ENCODE measurements at places on chromosomes 6 and 20.

DNA sequence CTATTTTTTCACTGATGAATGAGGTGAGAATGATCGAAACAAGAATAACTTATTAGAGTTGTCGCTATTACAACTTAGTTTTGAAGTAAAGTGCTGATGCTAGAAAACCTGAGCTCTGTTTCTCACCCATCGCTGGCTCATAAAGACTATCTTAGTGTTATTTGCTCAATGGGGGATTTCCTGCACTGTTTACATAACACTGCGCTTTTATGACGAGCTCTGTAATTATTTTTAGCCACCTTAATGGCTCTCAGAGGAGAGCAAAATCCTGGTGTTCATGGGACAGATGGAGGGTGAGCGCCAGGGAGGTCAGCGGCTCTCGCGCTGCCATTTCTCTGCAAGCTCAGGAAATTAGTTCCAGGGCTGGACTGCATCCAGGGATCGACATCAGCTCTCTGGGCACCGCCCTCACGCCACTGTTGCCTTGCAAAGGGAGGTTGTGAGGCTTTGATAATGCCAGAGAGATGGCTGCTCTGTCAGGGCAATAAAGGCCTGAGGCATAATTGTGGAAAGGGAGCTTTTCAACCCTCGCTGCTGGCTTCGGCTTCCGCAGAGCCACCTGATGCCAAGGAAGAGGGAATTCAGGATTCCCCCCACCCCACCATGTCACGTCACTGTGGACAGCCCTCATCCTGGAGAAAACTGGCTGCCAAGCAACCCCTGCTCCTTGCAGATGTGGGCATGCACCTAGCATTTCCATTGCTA is 72.0 kb downstream of the DACT2 start:
- peak; percentile 51 for DNase-seq

DNA sequence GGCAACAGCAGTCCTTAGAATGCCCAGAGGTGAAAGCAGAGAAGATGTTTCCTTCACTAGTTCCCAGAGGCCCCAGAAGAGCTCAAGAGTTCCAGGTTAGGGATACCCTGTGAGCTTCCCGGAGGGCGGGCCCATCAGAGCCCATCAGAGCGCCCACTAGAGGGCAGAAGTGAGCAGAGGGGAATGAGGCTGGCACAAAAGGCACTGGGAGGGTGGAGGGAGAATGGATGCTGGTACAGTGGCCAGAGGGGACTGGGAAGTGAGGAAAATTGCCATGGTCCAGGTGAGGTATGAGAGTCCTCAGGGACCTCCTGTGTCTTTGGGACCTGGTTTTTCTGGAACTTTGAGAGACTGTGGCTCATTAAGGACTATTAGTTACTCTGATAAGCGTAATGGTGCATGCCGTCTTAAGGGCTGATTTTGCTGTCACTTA is 57.3 kb downstream of the LINC00237 start:
- DNase-seq: no peak

DNA sequence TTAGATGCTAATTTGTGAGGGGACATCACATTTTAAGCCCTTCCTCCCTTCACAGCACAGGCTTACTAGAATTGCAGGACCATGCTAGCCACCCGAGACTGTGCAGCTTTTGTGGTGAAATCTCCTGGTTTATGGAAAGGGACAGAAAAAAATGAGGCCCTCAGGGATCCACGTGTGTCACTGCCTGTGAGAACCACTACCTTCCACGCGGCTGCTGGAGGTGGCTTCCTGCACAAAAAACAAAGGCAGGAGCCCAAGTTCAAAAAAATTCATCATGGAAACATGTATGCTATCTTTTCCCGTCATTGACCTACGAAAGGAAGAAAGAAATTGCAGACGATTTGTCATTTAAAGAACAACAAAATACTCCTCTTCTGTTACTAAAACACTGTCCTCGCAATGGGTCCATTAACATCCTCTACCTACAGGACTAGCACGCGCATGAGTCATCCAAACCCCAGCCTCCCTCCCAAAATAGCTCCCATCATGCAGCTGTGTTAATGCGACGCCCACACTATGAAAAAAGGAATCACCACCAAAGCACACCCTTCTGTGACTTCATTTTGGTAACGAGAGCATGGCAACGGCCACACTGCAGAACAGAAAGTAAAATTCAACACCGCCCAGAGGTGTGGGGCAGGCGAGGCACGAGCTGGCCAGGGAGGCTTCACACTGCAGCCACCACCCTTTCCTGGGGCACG is 45.7 kb downstream of the RAMACL start:
- no peak for DNase-seq

GRCh38 chr20:18985551-18985950 is 172.0 kb downstream of the SCP2D1 start:
- DNase-seq: no peak

DNA sequence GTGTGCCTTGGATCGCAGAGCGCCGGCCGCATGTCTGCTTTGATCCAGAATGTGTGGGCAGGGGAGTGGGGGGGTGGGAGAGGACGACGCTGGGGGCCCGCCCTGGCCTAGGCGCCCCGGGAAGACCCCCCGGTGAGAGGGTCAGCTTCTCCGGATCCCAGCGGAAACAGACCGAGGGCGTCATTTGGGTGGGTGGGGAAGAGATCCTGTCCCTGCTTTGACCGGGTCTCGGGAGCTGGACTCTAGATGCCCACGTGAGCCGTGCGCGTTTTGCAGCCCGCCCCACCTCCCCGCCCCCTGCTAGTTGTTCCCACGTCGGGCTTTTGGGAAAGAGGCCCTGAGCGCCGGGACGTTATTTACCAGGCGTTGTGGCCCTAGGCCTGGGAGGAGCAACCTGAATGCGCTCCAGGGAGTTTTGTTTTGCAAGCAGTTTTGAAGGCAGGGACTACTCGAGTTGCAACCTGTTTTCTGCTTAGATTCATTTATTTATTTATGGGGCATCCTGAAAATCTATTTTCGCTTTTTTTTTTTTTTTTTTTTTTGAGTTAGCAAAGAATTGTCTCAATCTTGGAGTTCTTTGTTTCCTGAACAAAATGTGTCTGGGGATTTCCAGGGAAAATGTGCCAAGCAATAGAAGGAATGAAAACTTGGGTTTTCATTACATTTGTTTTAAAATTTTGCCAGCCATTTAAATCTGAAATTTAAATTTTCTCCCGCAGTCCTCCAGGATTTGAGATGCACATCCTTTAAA is 1.6 kb downstream of the DSP start:
- peak; percentile 44 for DNase-seq

DNA sequence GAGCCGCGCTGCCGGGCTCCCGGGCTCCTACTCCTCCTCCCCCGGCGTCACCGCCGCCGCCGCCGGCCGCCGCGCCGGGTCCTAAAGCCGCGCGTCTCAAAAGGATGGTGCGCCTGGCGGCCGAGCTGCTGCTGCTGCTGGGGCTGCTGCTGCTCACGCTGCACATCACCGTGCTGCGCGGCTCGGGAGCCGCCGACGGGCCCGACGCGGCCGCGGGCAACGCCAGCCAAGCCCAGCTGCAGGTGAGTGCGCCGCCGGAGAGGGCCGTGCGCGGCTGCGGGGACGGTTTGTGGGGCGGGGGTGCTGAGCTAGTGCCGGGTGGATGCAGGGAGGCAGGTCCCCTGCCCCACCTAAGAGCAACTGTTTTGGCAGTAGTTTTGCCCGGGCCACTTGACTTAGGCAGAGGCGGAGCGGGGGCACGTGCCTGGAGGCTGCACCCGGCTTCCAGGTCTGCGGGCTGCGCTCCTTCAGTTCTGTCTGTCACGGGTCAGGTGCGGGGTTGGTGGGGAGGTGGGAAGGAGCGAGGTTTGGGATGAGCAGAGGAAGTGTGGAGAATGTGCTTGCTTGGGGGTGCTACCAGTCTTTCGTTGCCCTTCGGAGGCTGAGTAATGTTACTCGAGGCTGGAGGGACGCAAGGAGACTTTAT is 722 bp downstream of the ISM1 start:
- peak; percentile 38 for DNase-seq

DNA sequence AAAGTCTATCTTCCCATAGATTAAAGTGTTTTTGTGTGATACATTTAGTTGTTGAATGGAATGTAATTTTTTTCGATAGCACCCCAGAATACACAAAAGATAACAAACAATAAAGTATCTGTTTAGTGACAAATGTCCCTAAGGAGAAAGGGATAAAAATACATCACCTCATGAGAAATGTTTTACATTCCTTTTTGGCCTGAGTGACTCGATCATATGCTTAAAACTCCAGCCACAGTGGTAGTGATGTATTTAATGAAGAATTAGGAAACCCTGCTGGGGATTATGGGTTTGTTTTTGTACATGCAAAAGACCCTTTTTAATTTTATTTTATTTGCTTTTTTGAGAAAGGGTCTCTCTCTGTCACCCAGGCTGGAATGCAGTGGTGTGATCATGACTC is 4.3 kb upstream of the SGK1 start:
- no peak for DNase-seq

GRCh38 chr20:10314198-10314597 is 95.6 kb downstream of the SNAP25 start:
- DNase-seq: no peak

DNA sequence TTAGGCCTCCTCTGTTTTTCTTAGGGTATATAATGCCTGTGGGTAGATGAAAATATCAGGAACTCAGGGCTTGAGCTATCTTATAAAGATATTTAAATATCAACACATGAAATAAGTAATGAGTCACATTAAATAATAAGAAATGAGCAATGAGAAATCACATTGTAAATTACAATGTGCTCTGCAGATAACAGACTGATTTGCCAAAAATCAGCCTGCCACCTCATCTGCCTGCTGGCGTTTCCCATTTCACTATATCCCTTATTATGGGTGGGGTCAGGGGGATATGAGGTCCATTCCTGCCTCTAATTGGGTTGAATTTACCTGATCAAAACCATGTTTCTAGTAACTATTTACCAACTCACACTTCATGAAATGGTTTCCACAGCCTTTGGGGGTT is 335.2 kb downstream of the CDC5L start:
- DNase-seq: no peak

DNA sequence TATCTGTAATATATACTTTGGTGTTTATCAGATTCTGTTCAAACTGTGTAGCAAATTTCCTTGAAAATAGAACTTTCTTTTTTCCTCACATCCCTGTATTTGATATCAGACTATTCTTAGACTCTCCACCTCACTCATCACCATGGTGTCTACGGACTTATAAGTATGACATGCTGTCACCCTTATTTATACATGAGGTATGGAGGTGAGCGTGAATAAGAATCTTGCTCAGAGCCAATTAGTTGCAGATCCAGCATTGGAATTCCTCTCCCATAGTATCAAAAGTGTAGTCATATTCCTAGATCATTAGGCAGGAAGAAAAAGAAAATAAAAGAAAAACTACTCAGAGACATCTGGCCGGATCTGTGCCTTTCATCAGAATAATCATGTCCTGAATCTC is 43.0 kb downstream of the TPD52L1 start:
- DNase-seq: no peak

- no peak for DNase-seq
These were observed 57.6 kb upstream of the CCN6 start for GRCh38 chr6:111996144-111996865.

DNA sequence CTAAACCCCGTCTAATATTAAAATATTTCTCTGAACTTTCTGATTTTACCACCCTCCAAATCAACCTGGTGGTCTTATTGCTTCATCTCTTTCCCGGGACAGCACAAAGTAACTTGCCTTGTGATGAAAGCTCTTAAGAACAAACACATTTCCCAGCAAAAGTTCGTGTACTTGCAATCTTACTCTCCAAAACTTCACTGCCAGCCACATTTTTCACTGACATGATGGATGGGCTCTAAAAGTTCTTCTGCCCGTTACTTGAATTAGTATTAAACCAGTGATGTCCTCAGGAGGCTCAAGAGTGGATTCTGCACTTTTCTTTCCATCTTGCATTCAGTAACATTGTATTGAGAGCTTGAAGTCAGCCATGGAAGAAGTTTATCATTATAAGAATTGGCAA is 731.6 kb upstream of the GJE1 start:
- no peak for DNase-seq

GRCh38 chr20:24033151-24033550 is 44.6 kb upstream of the GGTLC1 start:
- no peak for DNase-seq

- DNase-seq: no peak
These were observed 9.9 kb downstream of the MOG start for GRCh38 chr6:29666826-29667130.

GRCh38 chr6:46234156-46234556 is 63.4 kb upstream of the ENPP5 start:
- DNase-seq: no peak

- DNase-seq: no peak
These were observed 161.3 kb upstream of the PHACTR1 start for GRCh38 chr6:12555267-12555666.

DNA sequence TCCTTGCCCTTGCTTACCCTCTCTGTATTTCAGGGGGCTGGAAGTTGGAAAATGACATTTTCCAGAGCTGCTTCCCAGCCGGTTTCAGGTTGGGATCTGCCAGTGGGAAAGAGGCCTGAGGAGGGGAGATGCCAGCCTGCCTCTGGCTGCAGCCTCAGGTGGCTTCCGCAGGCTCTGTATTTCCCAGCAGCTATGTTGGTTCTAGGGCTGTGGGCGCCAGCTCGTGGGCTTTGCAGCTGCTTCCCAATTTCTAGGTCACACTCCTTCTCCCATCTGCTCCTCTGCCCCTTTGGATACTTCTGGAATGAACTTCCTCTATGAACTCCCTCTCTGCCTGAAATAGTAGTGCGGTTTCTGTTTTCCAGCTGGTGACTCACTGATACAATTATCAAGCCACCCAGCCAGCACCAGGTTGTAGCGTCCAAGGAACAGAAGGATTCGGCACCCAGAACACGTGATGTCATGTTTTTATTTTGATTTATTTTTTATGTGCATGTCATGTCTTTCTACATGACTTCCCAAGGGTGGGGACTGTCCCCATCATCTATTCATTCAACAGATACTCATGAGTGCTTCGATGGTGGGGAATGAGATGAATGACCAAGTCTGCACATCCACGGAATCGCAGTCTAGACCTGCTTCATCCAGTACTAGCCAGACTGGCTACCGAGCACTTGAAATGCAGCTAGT is 38.0 kb downstream of the TGM2 start:
- peak; percentile 91 for DNase-seq
